ENCODE measurements at places on chromosomes 12 and 14.

GRCh38 chr14:88834883-88835431 is 10.5 kb downstream of the TTC8 start:
- no peak for DNase-seq

DNA sequence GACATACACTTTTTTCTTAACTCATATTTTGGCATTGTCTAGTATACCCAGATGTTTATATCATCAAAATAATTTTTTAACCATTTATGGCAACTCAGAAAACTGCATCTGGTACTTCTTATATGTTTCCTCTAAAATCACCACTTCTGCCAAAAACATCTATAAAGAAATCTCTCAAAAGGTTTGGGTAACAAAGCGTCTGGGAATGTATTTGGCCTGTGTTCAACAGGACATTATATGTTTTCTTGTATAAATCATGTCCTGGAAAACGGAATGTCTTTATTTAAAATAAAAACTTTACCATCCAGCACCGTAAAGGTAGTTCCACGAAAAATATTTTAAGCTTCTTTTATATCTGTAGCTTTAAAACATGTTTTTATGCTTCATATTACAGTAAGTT is 36.1 kb upstream of the FBLN5 start:
- no peak for DNase-seq

- DNase-seq = no peak
Observed at GRCh38 chr14:29649170-29649569, 278.5 kb downstream of the PRKD1 start.

GRCh38 chr12:121181181-121181580 is 28.7 kb upstream of the P2RX4 start:
- DNase-seq = no peak

GRCh38 chr14:76133103-76133502 is 18.6 kb upstream of the GPATCH2L start:
- peak; percentile 13 for DNase-seq

DNA sequence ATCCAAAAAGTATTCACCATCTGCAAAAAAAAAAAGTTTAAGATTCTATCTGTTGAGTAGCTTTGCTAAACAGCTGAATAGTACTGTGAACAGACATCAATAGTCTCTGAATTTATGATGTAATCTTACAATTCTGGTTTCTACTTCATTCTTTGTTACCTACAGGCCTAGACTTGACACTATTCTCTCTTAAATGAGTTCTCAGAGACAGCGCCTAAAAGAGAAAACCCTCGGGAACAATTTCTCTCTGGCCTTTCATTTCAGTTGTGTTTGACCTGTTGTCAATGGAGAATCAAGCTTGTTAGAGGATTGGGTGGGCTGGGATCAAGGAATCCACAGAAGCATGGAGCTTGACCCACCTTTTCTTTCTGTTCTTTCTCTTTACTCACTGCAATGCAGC is 5.9 kb upstream of the TWF1 start:
- no peak for DNase-seq

DNA sequence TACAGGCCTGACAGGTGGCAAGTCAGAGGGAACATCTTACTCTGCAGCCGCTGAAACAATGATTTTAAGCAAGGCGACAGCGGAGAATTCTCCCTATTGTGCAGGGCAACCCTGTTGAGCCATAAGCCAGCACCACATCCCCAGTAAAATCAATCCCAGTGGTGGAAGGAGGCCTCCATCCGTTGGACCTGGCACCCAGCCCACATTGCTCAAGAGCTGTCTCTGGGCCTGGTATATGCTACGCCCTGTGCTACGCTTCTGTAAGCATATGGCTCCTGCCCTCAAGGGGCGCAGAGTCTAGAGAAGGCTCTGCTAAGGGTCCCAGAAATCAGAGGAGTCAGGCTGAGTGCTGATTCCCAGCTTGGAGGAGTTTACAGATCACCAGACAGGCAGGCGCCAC is 265.5 kb downstream of the CACNA1C start:
- no peak for DNase-seq

DNA sequence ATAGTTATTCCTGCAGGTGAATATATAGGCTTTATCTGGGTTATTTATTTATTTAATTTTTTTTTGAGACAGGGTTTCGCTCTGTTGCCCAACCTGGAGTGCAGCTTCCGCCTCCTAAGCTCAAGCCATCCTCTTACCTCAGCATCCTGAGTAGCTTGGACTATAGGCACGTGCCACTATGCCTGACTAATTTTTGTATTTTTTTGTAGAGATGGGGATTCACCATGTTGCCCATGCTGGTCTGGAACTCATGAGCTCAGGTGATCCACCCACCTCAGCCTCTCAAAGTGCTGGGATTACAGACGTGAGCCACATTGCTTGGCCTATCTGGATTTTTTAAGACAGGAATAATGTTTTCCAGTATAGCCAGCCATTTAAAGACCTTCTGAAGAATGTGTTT is 2.0 kb downstream of the RAN start:
- peak; percentile 33 for DNase-seq

DNA sequence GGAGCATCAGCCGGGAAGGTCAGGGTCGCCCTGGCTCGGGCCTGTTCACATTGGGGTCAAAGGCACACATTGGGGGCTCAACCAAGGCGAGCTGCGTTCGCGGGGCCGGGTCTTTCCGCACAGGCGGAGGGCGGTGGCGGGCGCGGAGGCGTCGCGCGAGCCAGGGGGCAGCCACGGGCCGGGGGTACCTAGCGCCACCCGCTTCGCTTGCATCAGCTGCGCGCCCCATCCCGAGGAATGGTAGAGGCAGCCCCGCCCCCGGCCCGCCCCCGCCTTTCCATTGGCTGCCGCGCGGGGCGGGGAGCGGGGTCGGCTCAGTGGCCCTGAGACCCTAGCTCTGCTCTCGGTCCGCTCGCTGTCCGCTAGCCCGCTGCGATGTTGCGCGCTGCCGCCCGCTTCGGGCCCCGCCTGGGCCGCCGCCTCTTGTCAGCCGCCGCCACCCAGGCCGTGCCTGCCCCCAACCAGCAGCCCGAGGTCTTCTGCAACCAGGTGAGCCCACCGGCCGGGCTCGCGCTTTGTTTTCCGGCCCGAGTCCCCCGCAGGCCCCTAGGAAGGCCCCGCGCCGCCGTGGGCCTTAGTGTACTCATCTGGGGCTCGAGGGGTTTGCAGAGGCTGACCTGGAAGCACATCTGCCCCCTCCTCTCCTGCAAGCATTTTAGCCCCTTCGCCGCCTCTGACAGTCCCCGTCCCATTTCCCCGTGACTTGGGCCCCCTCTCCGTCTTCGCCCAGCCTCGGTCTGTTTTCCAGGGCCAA is at the start of gene ALDH2:
Gene ALDH2 (plus strand): TSS at position 326 of the 754 bp plus-strand sequence. CDS start 50 bp downstream, at position 376.
- peak; percentile 37 for DNase-seq

DNA sequence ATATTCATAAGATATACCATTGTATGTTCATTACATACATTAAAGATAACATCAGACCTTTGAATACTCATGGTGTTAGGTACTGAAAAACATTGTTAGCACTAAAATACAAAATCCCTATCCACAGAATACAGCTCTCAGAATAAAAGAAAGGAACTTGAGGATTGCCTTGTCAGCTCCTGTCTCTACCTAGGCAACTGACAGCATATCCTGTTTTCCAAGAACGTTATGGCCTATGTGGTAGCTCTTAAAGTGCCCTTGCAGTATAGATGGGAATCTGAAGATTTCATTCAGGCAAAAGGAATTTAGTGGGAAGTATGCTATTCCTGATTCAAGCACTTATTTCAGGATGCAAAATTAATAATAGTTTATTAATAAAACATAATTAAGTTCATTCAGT is 1.8 kb upstream of the PPP1R12A start:
- no peak for DNase-seq

DNA sequence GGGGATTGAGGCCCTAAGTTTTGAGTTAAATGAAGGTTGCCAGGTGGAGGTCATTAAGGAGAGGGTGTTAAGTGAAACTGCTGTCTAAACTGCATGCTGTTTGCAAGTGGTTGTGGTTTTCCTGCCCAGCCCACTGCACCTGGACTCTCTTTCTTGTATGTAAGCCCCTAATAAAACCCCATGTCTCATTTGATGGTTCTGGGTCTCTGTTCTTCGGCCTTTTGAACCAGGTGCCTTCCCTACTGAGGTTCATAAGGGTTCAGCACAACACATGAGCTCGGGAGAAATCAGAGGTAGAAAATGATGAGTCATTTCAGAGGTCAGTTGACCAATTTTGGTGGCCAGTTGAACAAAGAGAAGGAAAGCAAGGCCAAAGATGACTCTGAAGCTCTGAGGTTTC is 382.5 kb downstream of the RPS29 start:
- no peak for DNase-seq

GRCh38 chr12:2616763-2617162 is 178.0 kb upstream of the FKBP4 start:
- DNase-seq = no peak

DNA sequence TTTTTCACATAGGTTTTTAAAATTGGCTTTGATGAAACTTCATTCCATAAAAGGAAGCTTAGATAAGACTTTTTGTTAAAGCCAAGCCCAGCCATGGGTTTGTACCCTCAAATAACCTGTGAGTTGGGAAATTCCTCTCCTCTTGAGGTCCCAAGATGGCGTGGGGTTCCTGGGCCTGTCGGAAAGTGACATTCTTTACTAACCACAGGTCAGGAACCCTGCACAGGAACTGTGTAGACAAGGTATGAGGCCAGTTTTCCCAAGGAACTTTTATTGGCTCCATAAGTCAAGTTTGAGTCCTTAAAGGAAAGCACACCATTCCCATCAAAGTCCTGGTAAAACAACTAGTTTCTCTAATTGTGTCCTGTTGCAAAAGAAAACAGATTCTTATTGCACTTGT is 65.0 kb upstream of the AMN start:
- DNase-seq = no peak

- no peak for DNase-seq
Observed at GRCh38 chr12:53290661-53291060, 4.7 kb upstream of the PFDN5 start.

- no peak for DNase-seq
Observed at GRCh38 chr12:115135800-115136211, 451.8 kb upstream of the TBX3 start.

DNA sequence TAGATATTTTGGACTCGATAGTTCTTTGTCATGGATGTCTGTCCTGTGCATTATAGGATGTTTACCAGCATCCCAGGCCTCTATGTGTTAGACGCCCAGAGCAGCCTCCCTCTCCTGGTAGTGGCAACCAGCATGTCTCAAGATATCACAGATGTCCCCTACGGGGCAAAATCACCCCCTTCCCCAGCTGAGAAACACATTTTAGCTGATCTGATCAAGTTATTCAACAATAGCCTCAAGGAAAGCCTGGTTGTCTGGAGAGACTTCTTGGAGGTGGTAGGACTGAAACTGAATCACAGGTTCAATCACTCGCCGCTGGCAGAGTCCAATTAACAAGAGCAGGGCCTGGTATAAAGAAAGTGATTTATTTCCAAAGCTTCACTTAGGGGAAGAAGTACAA is 17.6 kb downstream of the BDKRB1 start:
- no peak for DNase-seq

DNA sequence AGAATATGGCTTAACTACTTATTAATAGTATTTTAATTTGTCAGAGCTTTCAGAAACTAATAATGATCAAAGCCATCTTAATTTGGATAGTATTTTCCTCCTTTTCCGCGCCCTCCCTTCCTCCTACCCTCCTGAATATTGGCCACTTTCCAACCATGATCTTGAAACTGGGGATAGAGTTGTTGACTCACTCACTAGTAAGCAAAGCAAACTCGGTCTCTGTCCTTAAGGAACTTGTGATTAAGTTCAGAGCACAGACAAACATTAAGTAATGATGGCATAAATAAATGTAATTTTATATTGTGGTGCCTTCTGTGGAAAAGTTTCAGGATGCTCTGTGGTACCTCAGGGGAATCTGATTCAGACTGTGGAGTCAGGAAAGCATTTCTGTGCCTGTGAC is 75.7 kb downstream of the LRRK2 start:
- DNase-seq = no peak

DNA sequence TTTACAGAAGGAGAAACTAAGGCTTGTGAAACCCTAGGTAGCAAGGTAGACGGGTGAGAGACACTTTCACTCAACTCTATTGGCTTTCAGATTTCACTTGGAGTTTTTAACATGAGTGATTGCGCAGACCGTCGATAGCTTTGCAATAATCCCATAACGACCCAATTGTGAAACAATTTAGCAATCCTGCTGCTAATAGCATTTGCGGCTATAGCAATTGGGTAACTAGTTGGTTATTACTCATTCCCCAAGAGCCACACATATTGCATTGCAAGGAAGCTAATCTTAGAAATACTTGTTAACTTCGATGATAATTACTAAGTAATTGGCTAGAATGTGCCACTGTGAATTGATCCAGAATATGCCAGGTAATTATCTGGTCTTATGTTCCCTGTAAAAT is 159.9 kb upstream of the NOS1 start:
- DNase-seq = no peak

- no peak for DNase-seq
Observed at GRCh38 chr14:64841772-64842750, 37.6 kb downstream of the SPTB start.

- peak; percentile 68 for DNase-seq
Observed at GRCh38 chr12:753611-754472, 1.5 kb downstream of the WNK1 start.

- peak; percentile 34 for DNase-seq
Observed at GRCh38 chr14:60651796-60652673, 2.8 kb upstream of the SIX1 start.

DNA sequence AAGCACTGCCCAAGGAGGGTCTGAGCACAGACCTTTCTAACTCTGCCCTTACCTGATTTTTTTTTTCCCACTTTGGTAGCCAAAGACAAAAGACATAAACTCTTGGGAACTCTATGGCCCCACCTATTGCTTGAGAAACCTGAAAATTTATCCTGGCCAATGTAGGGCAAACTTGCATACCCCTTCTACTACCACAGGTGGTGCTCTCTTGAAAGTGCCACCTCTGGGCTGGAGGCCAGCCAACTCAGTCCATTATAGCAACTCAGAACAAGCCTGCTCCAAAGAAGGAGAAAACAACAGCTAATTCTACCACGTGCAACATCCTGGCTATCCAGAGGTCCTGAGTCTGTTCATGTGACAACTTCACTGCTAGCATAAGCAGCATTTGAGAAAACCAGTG is 55.7 kb upstream of the ABCD2 start:
- no peak for DNase-seq

DNA sequence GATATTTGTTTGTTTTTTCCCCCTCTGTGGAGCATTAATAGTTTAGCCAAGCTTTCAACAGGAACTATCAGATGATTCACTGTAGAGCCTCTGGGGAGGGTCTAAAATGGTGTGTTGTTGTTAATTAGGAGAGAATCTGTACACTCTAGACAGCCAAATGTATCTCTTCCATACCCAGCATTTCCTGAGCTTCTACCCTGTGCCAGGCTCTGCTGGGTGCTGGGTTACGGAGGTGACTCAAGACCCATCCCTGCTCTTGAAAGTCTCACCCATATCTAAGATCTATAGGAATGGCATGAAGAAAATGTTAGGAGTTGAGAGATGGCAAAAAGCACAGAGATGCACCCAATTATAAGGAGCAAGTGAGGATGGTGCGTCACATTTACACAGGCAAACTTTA is 245.8 kb downstream of the C12orf75 start:
- DNase-seq = no peak

Measured in activated CD4-positive, alpha-beta T cell treated with anti-CD3 and anti-CD28 coated beads for 48 hours (primary cell).